Inflammatory macrophage treated with lipopolysaccharide for 4 hours (primary cell): ENCODE measurements at places on chromosomes 11 and 22.

DNA sequence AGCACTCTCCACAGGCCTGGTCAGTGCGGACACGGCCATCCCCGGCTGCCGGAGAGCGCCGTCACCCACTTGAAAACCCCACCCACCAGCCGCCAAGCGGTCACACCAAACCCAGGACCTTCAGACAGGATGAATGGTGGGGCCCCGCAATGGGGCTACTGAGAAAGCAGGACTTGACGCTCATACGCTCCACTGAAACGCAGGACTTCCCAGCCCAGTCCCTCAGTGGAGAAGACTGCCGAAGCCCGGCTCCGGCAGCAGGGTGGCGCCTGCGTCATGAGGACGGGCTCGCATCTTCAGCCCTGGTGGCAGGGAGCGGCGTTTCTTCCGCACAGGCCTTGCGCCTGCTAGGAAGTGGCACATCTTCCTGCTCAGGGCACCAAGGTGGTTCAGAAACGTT is 15.3 kb upstream of the PHLDA2 start:
- no peak for DNase-seq

- DNase-seq: no peak
These were observed 19.4 kb downstream of the TUBGCP6 start for GRCh38 chr22:50225200-50225969.

GRCh38 chr11:73962101-73962705 is 11.4 kb downstream of the DNAJB13 start:
- no peak for DNase-seq

DNA sequence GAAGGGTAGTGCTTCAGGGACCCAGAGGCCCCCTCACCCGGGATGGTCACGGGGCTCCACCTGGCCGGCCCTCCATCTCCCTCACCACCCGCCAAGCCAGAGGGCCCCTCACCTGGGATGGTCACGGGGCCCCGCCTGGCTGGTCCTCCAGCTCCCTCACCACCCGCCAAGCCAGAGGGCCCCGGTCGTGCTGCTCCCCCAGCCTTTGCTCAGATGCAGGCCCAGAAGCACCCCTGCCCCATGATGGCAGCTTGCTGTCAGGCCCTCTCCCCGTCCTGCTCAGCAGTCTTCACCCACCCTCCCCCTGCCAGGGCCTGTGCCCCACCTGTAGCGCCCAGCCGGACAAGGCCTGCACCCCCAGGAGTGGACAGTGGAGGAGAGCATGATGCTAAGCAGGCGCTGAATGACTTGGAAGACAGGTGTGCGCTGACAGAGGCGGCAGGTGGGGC is 7.3 kb downstream of the DENND6B start:
- no peak for DNase-seq

- DNase-seq: no peak
These were observed 33.1 kb downstream of the TPBGL start for GRCh38 chr11:75273411-75274391.
